Skeletal muscle cell (primary cell): ENCODE measurements at places on chromosomes 11 and 22.

DNA sequence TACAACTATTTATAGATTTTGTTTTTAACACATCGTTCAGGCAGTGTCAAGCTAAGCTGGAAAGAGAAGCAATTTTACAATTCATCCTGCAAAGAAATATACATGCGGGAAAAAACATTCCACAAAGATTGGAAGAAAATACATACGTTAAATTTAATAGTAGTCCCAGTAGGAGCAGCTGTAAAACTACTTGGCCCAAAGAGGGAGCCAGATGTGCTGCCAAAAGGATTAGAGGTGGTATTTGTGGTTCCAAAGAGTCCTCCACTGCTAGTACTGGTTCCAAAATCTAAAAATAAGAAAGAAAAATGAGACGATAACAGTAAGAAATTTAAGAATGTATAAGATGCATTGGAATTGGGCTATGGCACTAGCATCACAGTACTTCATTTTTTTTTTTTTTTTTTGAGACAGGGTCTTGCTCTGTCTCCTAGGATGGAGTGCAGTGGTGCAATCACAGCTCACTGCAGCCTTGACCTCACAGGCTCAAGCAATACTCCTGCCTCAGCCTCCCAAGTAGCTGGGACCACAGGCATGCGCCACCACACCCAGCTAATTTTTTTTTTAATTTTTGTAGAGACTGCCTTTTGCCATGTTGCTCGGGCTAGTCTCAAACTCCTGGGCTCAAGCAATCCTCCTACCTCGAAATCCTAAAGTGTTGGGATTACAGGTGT lies 21.5 kb downstream of the NUP98 start:
- DNase-seq, result no peak

DNA sequence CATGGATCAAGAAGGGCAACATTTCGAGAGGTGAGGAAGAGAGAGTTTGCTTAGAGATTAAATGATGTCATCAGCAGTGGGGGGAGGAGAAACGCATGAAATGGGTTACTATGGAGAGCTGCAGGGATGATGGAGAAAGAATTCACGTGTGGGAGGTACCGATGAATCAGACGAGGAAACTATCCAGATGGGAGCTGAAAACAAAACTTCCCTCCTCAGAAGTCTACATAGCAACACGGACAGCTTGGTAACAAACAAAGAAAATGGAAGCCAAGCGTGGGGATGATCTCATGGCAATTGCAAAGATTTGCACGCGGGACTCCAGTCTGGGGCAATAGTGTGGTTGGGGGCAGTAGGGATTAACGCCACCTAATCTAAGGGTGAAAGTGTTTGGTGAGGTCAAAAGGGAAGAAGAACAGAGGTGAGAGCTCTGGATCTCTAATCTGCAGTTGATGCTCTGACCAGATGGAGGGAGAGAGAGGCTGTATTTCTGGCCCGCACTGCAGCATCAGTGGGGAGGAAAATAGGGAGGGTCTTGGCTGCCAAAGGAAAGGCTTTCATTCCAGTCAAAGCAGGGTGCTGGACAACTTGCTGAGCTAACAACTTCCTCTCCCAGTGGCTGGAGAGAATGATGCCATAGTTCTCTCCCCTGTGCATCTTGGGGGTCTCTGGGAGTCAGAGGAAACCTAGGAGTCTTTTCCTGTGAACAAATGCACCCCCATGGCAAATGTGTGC lies 43.4 kb upstream of the CSNK2A3 start:
- peak; percentile 69 for DNase-seq

DNA sequence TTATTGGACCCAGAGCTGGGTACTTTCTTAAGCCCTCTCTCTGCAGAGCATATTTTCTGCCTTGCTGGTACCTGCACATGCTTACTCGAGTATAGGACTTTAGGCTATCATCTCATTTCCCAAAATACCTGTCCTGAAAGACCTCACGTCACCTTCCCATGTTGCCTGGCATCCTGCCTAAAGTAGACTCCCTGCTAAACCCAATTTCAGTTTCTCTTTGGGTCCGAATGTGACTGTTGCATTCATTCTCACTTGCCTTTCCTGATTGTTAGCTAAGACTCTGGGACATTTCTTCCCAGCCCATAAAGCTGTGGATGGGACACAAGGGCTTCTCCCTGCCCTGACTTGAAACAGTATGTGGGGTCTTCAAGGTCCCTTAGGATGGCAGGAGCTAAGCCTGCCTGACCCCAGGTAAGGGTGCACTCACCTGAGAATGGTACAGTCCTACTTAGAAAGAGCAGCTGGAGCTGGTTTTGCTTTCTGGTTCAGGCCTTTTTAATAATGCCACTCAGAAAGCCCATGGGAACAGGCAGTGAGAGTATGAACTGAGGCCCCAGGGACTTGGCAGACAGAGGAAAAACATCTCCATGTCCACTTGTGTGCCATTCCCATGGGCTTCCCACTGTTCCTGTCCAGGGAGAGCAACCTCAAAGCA lies 12.9 kb downstream of the OR51E2 start:
- no peak for DNase-seq

GRCh38 chr11:61553373-61554171 lies 27.3 kb downstream of the SYT7 start:
- no peak for DNase-seq

DNA sequence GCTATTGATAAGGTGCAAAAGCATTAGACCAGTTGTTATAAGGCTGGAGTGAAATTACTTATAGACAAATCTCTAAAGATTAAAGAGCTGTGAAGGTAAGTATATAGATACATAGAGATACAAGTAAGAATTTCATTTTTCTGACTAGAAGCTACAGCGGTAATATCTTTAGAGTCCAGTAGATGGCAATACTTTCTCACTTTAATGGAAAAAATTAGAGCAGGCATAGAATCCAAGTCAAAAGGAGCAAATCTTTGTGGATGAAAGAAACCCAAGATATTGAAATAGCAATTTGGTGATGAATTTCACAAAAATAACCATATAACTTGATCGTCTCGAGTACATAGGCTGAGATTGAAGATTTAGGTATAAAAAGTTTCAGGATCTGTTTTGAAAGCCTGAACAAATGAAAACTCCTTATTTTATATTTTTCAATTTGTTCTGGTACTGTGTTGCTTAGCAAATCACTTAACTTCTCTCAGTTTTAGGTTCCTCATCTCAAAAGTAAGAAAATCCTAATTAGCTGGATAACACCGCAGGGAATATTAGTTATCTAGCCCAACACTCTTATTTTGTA lies 81.9 kb downstream of the UVRAG start:
- peak; percentile 2 for DNase-seq

- DNase-seq, result no peak
Measured at GRCh38 chr11:79400717-79401330, 40.0 kb downstream of the TENM4 start.
